HL-60 (cell line): ENCODE measurements at places on chromosomes 5 and 9.

- no peak for DNase-seq
Measured at GRCh38 chr5:138929571-138929955, 54.4 kb upstream of the LRRTM2 start.

DNA sequence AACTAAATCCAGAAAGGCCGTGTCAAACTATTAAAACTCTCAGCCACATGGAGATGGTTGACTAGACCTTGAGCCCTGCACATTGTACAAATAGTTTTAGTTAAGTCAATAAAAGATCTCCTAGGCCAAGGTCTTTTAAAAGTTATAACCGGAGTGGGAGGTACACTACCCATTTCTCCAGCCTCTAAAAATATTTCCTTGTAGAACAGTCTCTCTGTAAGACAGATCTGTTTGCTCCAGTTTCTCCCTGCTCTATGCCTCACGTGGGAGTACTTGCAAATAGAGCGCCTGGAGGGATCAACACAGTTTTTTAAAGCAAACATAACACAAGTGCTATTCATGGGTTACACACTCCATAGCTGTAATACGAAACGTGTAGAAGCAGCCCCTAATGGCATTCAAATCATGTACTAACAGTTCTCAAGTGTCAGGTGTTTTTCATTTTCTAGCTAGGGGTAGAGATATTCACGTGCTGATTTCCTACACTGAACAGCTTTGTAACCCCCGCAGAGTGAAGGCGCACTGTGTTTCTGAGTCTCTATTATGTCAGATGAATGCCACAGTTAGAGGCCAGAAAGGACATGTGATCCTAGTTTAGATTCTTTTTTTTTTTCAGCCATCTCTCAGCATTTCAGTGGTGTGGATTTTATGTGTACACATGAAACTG, 703.4 kb upstream of the GRAMD2B start:
- DNase-seq, result no peak

DNA sequence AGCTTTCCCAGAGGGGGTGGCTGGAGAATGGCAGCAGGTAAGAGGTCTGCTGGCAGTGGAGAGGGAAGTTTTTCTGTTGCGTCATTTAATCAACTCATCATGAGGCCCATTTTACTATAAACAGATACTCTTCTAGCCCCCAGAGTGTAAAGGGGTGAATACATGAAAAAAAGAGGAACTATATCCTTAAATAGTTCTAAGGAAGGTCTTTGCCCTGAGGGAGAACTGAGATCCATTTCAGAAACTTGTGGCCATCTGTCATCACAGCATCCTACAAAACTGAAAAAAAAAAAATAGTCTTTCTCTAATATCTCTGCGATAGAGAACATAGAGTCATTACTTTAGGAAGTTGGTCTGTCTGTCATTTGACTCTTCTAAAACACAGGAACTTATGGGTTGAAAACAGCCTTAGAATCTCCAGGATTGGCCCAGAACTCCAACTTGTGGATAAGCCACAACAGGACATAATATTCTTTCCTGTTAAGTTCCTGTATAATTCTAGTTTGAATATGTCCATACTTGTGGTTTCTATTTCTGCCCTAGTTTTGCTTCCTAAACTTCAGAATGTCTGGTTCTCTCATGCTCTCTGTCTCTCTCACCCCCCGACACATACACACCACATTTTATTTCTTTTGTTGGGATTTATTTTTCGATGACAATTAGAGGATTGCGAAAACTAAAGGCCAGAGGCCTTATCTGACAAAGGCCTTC, 238.5 kb upstream of the PIK3R1 start:
- DNase-seq, result no peak

DNA sequence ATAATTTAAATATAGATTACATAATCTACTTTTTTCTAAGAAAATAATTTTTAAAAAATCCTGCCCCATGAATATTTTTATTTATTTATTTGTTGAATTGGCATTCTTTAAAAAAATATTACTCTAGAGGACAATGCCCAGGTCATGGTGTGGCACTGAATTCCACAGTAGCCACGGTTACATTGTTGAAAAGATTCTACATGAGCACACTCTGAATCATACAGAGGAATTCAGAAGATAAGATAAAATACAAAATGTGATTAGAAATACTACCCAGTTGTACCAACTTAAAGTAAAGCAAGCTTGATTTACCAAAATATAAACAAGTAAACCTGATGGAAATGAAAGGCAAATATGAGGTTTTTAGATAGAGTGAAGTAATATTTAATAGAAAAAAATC, 183.7 kb downstream of the HCN1 start:
- DNase-seq, result no peak

- no peak for DNase-seq
Measured at GRCh38 chr5:82111191-82111590, 139.4 kb downstream of the ATG10 start.

DNA sequence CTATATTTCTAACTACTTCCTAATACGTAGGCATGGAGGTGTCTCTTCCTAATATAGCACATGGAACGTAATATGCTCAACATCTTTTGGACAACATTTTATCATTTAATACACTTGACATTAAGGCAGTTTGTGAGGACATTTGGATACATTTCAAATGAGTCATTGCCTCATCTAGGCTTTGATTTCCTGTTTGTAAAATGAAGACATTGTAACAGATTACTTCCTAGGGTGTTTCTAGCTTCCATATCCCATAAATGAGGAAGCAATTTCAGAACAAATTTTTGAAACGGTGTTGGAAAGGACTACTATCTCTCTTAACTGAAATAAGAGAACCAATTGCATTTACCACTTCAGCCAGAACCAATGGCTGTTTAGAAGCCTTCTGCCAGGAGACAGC, 38.7 kb downstream of the SLC28A3 start:
- DNase-seq, result no peak

DNA sequence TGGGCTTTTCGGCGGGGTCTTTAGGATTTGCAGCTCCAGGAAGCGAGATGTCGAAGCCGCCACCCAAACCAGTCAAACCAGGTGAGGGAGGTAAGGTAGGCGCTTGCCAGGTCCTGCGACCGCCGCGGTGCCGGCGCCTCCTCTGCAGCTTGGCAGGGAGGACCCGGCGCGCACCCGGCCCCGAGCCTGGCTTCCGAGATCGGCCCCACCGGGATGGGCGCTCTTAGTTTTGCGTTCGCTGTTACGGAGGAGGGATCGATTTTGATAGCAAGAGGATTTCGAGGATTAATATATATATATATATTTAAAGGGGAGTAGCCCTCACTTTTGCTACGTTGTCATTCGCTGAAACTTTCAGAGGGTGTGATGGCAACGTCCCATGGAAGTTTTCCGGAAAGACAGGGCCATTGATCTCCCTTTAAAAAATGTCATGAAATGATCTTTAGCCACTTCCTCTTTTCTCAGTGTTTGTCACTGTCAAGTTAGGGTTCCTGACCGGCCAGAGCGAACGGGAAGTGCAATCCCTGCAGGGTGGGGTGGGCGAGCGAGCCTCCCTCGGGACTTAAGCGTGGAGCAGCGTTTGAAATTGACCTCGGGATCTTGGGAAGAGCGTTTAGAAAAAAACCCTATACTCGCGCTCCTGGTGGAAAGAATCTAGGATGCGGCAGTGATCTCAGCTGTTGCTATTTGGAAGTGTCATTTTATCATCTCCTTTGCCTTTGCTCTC, 495 bp downstream of the OSTF1 start:
- peak; percentile 65 for DNase-seq

GRCh38 chr9:123741214-123741613, 188.7 kb downstream of the DENND1A start:
- DNase-seq, result no peak
